ENCODE measurements at places on chromosomes 13 and 19. TPM values are rescaled to one million over a fixed set of nuclear protein-coding genes. Genes with fewer than 3 reads are reported as not detected.

ESD gene
- 110 TPM for total RNA-seq

NLRP13 gene
- total RNA-seq: not detected

WDFY2 gene
- total RNA-seq: 12.1 TPM

LYPD3 gene
- total RNA-seq: 4.4 TPM

UNC13A gene
- total RNA-seq: 1.1 TPM

PRR20E gene
- not detected for total RNA-seq

FARP1 gene
- 267 TPM for total RNA-seq

DNA sequence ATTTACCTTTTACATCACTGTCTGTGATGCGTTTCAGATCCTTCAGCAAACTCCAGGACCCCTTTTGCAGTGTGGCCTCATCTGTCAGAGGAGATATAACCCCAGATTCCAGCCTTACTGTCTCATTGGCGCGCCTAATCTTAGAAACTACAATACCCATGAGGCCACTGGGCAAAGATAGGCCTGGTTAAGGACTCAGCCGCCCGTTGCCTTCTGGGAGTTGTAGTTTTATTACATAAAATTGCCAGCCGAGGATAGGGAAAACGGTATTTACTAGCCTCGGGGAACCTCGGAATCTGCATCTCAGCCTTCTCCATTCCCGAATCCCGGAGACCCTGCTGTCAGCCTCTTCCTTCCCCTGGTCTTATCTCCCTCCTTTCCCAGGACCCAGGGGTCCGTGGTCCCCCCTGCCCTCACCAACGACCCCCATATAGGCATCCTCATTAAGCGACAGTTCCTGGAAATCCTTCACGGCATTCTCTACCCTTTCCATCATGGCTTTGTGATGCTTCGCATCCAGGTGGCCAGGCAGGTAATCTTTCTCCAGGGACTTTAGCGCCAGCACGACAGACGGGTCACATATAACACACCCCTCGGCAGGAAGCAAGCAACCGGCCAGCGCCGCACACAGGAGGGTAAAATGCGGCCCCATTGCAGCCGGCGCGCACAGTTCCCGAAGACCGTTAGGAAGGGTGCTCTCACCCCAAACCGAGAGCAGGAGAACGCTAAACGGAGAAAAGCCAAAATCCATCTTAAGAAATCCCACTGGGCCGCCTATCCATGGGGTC is 1.3 kb downstream of the IZUMO1 start:
- DNase-seq: no peak

- no peak for DNase-seq
Measured at GRCh38 chr13:46795321-46795720, 1.6 kb downstream of the ESD start.

GRCh38 chr19:42095814-42096230 is 19.9 kb downstream of the ZNF574 start:
- DNase-seq: no peak

DNA sequence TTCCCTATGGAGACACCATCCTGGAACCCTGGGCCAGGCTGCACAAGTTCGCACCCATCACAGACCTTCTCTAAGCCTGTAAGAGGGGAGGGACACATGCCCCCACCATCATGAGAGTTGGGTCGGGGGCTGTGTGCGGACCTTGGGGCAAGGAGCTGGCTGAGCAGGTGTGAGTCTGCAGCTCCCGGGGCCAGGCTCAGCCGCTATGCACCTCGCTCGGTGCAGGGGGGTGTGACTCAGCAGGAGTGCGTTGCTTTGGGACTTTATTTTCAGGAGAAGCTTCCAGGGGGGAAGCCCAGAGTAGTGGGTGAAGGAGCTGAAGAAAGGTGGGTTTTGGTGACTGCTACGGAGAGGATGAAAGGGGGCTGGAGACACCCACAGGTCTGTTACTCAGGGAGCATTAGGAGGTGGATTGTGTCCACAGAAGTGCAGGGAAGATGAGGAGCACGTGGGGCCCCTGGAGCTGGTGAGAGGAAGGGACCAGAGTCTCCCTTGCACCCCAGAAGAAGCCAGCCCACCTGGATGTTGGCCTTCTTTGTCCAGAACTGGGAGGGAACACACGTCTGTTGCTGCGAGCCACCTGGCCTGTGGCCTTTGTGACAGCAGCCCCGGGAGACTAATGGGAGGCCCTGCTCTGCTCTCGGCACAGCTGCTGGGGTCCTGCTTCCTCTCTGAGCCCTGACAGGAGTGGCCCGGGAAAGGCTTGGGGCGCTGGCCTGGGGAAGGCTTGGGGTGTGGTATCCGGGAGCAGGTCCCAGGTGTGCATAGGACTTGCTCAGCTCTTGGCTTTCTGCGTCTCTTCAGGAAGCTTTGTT is 162.6 kb downstream of the TEX29 start:
- DNase-seq: no peak

DNA sequence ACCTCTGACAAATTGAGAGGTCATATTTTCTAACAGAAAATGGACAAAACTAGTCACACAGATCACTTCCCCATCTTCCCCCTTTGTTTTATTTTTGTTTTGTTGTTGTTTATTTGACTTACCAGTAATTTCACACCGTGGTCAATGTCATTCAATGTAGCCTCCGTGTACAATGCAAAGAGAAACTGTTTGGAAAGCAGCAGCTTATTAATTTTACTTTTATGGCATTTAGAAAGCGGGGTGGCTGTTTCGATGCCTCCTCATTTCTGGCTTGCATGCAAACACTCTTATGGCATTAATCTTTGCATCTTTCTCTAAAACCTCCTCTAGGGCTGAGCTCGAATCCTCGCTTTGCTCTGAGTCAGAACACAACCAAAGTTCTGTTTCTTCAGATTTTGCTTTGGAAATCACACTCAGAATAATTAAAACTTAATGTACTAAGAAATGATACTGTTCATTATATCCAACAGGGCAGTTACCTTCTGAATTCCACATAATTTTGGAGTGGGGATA is 77.0 kb downstream of the ZNF536 start:
- no peak for DNase-seq

DNA sequence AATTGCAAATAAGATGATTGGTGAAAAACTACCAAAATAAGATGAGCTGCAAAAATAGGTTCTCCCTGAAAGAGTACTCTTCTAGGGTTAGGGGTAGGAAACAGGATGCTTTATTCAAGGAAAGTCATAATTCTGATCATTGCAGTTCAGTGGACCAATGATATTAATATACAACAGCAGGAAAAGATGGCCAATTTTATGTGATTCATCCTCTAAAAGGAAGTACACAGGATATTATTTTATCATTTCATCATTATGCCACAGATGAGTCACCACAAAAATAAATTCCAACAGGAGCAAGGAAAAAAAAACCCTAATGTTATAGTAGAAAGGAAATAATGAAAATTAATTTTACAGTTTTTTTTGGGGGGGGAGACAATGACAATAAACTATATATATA is 205.0 kb downstream of the NALCN start:
- no peak for DNase-seq

DNA sequence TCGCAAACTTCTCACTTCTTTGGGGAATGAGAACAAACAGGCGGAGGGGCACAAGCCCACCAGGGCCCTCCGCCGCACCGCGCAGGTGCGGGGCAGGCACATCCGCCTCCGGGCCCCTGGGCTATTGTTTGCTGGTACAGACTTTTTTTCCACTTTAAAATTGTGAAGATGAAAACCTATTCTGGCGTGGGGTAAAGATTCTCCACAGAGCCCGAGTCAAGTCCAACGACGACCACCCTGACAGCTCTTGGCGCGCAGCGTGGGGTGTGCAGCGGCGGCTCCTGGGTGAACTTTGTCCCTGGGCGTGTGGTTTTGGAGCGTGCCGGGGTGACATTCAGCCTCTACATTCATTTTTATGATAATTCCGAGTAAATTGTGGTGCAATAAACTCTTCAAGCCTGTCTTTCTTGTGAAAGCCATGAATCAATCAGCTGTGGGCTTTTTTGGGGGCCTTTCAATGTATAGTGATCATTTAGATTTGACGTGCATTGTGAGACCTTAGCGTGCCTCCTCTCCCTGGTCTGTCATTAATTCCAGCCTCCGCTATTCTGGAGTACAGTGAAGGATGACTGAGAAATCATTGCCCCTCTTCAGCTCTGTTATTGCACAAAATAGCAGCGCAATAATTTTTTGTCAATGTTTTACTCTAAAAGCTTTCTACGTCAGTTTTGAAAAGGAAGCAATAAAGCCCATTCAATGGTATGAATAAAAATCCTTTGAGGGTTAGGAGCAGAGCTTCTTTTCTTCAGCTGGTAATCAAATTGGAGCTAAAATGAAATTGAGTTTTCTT is 90.0 kb downstream of the TEX29 start:
- DNase-seq: no peak

GRCh38 chr13:20400774-20401173 is 124.9 kb downstream of the CRYL1 start:
- no peak for DNase-seq

DNA sequence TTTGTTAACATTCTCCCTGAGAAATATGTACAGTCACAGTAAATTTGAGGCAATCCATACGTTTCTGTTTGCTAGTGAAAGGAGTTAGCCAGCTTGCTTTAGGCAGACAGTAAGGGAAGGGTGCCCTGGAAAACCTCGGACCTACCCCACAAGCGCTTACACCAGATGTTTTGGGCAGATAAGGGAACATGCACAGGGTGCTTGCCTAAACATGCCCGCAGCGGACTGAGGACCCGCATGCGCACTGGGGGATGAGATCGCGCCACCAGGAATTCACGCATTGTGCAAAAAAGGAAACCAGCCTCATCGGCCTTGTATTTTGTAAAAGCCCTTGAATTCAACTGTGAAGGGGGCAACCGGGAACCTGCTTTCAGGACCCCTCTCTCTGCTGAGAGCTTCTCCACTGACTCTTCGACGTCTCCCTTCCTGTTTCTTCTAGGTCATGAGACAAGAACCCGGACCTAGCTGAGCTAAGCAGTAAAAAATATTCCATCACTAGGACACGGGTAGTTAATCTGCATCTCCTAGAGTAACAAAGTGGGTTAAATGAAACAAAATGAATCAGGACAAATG is 1399.2 kb upstream of the ATXN8OS start:
- no peak for DNase-seq
